ENCODE measurements at places on chromosomes 2 and 18. TPM values are rescaled to one million over a fixed set of nuclear protein-coding genes. Genes with fewer than 3 reads are reported as not detected.
A peak's percentile ranks its signal among the peaks of the same experiment; 100 is the strongest.

DNA sequence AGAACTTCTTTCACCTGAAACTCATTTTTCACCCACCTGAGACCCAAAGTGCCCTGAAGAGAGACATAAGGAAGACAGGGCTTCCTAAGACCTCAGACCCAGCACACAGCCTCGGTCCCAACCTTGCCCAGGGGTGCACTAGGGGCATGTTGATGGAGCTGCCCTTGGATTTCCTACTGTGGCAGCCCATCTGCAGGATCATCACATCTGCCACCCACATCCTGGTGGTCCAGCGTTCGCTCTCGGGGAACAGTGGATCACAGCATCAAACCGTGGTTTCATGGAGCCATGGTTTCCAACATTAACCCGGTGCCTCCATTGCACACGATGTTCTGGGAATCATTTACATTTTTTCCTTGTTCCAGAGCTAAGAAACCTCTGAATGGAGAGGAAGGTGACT is 186.4 kb downstream of the TFCP2L1 start:
- H3K27ac ChIP-seq: no peak overlapping the region
- no peak for DNase-seq
- no peaks in the 10 kb centered on the region for H3K4me1 ChIP-seq
- peaks cover 35% of the 10 kb centered on the region for H3K27me3 ChIP-seq
- no peak overlapping the region for H3K4me3 ChIP-seq

DNA sequence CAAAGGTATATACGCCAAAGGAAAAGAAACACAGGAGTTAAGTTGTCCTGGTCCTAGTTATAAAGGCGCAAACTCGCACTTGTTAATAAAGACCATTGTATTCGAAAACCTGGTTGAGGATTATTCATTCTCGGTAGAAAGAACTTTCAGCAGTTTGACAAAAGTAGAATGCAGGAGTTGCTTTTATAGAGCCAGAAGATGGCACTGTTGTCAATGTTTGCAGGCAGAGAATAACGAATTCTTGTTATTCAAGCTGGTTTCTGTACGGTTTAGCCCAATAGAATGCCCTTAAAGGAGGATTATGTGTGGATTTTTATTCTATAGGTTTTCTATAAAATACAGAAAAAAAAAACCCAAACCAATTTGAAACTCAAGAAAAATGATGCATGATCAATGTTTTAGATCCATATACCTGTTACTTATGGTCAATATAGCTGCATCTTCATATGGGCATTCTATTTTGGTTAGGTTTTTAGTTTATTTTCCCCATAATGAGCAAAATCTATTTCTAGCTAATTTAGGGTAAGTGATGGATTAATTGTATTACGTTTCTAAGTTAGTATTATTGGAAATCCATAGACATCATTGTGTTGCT is 510.3 kb downstream of the PLCL1 start:
- DNase-seq: no peak
- no peak overlapping the region for H3K4me3 ChIP-seq
- H3K27me3 ChIP-seq: peaks cover 4% of the 10 kb centered on the region
- no peak overlapping the region for H3K27ac ChIP-seq
- peaks cover 3% of the 10 kb centered on the region for H3K4me1 ChIP-seq

The RNF125 gene
- total RNA-seq: 0.59 TPM

The RALB gene
- total RNA-seq: 48.5 TPM

- H3K4me1 ChIP-seq: peaks cover 18% of the 10 kb centered on the region
- peaks cover 12% of the 10 kb centered on the region for H3K27me3 ChIP-seq
- no peak overlapping the region for H3K4me3 ChIP-seq
- no peak overlapping the region for H3K27ac ChIP-seq
These were observed 115.4 kb downstream of the PXDN start for GRCh38 chr2:1628893-1629292.

DNA sequence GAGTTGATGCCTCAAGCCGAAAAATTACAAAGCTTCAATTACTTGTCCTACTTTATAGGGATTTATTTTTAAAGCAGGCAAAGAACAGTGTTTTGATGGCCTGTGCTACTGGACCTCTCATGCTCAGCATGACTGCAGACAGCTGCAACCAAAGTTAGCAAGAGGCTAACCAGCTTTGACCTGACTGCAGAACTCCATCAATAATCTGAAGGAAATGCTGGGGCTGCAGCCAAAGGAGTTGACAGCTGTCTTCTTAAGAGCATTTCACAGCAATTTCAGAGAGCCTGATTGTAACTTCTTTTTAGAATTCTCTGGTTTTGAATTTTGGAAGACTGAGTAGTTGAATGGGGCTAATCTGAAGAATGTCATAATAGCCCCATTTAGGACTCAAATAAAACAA is 46.5 kb upstream of the SESTD1 start:
- H3K4me3 ChIP-seq: no peak overlapping the region
- H3K27ac ChIP-seq: no peak overlapping the region
- H3K27me3 ChIP-seq: no peaks in the 10 kb centered on the region
- no peak for DNase-seq
- H3K36me3 ChIP-seq: no peaks in the 10 kb centered on the region

DNA sequence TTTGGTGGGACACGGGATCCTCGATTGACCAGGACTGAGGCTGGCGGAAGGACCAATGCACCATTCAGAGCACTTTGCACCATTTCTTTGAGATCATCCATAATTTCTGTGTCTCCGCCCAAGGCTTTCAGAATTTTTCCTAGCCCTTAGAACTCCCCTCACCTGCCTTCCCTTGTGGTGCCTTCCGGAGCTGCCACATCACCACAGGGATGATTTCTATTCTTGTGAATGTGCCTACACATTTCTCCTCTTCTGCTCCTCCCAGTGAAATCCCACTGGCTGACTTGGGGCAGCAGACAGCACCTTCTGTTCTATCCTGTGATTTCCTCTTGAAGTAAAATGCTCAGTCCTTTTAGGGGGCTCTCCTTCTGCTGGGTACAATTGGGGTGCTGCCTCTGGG is 11.2 kb downstream of the ACOXL start:
- H3K27ac ChIP-seq: no peak overlapping the region
- DNase-seq: no peak
- H3K4me3 ChIP-seq: no peak overlapping the region
- H3K27me3 ChIP-seq: peaks cover 69% of the 10 kb centered on the region
- H3K4me1 ChIP-seq: no peaks in the 10 kb centered on the region

- no peak for DNase-seq
- no peak overlapping the region for H3K4me3 ChIP-seq
- H3K27me3 ChIP-seq: no peaks in the 10 kb centered on the region
- H3K4me1 ChIP-seq: no peaks in the 10 kb centered on the region
- no peaks in the 10 kb centered on the region for H3K36me3 ChIP-seq
- H3K27ac ChIP-seq: no peak overlapping the region
These were observed 47.3 kb upstream of the SNTG2 start for GRCh38 chr2:903223-903900.

DNA sequence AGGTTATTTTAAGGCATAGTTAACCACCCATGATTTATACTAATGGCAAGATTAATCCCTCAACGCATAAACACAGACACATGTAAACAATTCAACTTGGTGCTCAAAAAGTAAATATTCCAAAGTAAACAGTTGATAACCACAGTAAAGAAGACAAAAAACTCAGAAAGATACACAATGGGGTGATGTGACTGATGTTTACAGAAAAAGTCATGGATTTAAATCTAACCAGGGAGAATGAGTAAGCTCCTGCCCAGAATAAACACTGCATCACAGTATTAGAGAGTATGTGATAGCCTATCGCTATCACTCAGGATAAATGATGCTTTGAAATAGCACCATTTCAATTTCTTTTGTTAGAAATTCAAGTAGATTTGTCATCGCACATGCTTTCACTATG is 49.3 kb downstream of the HIBCH start:
- no peak for DNase-seq
- no peaks in the 10 kb centered on the region for H3K27me3 ChIP-seq
- peak overlapping the region; percentile 3 for H3K27ac ChIP-seq
- H3K36me3 ChIP-seq: no peaks in the 10 kb centered on the region
- H3K4me3 ChIP-seq: no peak overlapping the region
- H3K4me1 ChIP-seq: peaks cover 12% of the 10 kb centered on the region

DNA sequence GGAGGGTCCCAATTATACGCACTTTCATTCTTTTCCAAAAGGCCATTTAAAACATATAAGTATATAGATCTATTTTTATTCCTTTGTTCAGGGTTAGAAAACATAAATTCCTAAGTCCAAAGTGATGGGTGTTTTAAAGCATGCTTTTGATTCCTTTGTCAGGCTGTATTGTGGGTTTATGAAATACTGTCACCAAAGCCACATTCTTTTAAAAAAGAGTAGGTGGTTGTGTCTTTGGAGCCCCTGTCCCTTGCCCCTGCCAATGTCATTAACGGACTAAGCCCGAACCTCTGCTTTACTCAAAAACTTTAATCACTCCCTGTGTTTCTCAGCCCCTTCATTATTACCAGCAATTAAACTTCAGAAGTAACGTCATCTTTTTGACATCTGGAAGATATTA is 104.9 kb upstream of the APCDD1 start:
- peaks cover 12% of the 10 kb centered on the region for H3K4me1 ChIP-seq
- no peaks in the 10 kb centered on the region for H3K27me3 ChIP-seq
- no peak overlapping the region for H3K4me3 ChIP-seq
- no peak for DNase-seq
- no peaks in the 10 kb centered on the region for H3K36me3 ChIP-seq

DNA sequence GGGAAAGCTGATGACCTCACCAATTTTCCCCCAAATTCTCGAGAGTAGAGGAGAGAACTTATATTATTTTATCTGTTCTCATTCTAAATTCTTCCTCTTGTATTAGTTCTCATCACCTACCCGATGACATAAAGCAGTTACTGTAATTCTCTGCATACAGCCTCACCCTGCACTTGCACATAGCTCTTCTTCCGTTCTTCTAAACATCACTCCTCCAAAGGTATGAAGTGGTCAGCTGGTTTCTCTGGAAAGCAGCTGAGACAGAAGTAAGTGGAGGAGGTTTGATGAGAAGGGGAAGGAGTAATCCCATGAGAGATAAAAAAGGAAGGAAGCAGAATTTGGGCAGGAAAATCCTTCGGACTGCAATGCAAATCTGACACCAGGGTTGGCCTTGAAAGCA is 39.0 kb downstream of the FBXO48 start:
- DNase-seq: no peak
- no peaks in the 10 kb centered on the region for H3K27me3 ChIP-seq
- H3K36me3 ChIP-seq: no peaks in the 10 kb centered on the region
- peaks cover 13% of the 10 kb centered on the region for H3K4me1 ChIP-seq

- H3K36me3 ChIP-seq: no peaks in the 10 kb centered on the region
- H3K4me3 ChIP-seq: no peak overlapping the region
- H3K4me1 ChIP-seq: peaks cover 16% of the 10 kb centered on the region
- no peaks in the 10 kb centered on the region for H3K27me3 ChIP-seq
These were observed 169.8 kb downstream of the MREG start for GRCh38 chr2:215843579-215843978.

DNA sequence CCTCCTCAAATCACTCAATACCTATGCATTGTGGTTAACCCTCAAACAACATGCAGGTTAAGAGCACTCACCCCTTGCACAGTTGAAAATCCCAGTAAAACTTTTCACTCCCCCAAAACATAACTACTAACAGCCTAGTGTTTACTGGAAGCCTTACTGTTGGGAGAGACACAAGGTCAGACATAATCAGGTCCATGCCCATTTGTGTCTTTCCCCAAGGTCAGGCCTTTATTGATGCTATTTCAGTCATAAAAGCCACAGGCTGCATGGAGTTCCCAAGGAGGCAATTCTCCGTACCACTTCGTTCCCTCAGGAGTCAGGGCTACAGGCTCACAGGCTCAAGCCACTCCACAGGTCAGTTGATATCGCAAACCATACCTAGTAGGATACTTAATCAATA is 180.2 kb downstream of the NCK2 start:
- H3K4me3 ChIP-seq: no peak overlapping the region
- DNase-seq: no peak
- peaks cover under 1% of the 10 kb centered on the region for H3K27me3 ChIP-seq
- no peaks in the 10 kb centered on the region for H3K4me1 ChIP-seq
- H3K36me3 ChIP-seq: no peaks in the 10 kb centered on the region

DNA sequence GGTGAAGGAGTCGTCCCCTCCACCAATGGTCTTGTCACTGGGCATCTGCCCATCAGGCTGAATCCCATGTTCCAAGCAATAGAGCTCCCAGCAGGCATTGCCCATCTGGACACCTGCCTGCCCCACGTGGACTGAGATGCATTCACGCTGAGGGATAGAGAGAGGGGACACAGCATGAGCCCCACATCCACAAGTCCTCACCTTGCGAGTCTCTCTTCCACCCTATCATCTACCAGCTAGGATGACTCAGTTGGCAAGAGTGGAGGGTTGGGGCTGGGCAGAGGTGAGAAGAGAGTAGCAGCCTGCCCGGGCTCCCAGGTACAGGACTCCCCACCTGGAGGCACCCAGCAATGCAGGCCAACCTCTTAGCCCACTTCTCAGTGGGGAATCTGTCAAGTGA is 959 bp upstream of the TUBA4B start:
- peaks cover 60% of the 10 kb centered on the region for H3K4me1 ChIP-seq
- no peaks in the 10 kb centered on the region for H3K27me3 ChIP-seq
- no peak for DNase-seq
- H3K4me3 ChIP-seq: peak overlapping the region; percentile 80
- H3K36me3 ChIP-seq: peaks cover 20% of the 10 kb centered on the region

The ABHD1 gene
- under 0.01 TPM for total RNA-seq

DNA sequence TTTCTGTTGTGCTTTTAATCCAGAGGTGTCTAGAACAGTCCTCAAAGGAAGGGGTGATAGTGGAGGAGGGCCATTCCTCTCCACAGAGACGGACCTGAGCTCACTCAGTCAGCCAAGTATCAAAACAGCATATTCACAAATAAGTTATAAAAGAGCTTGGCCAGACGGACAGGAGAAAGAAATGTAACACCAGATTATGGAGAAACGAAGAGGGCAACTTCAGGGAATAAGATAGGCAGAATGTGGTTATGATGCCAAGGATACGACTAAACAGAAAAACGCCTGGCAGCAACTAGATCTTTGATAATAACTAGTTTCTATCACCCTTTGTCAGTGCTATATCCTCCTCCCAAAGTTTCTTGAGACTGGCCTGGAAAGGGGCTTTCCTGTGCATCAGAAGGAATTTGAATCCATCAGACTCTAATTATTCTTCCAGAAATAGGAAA is 42.5 kb downstream of the MAP4K3 start:
- H3K4me3 ChIP-seq: no peak overlapping the region
- H3K27ac ChIP-seq: no peak overlapping the region
- no peaks in the 10 kb centered on the region for H3K36me3 ChIP-seq
- H3K4me1 ChIP-seq: peaks cover 6% of the 10 kb centered on the region
- H3K27me3 ChIP-seq: no peaks in the 10 kb centered on the region

The C18orf54 gene
- 1.8 TPM for total RNA-seq

The WDFY1 gene
- total RNA-seq: 74.6 TPM

The IL36RN gene
- not detected for total RNA-seq
